ENCODE measurements at places on chromosomes 12 and 14.
A peak's percentile ranks its signal among the peaks of the same experiment; 100 is the strongest.

GRCh38 chr14:101018561-101019290 lies 115.2 kb upstream of the RTL1 start:
- no peak for DNase-seq

- no peak for DNase-seq
Measured at GRCh38 chr14:61284001-61284400, 2.9 kb upstream of the TMEM30B start.

DNA sequence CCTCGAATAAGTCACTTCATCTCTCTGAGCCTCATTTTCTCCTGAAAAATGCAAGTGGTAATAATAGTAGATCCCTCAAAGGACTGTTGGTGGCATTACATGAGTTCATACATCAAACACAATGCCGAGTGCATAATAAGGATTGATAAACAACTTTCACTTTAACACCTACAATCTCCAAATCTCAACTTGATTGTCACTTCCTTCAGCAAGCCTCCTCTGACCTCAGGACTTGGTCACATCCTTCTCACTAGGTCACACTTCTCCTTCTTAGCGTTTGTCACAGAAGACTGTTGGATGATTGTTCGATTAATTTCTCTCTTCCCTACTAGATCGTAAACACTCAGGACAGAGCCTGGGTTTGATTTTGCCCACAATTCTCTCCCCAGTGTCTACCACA lies 7.9 kb upstream of the PRKAB1 start:
- no peak for DNase-seq

GRCh38 chr14:41144370-41144769 lies 462.3 kb upstream of the LRFN5 start:
- DNase-seq = peak; percentile 10
